ENCODE measurements at places on chromosomes 13 and 19. TPM values are rescaled to one million over a fixed set of nuclear protein-coding genes. Genes with fewer than 3 reads are reported as not detected.

TICAM1 gene
- 8.2 TPM for total RNA-seq

LAIR2 gene
- not detected for total RNA-seq

FPR1 gene
- not detected for total RNA-seq

ZNF254 gene
- 7.2 TPM for total RNA-seq

RNF225 gene
- total RNA-seq = 3.8 TPM

ATP8A2 gene
- total RNA-seq = under 0.01 TPM

GZMM gene
- total RNA-seq = 0.37 TPM

CEACAM4 gene
- not detected for total RNA-seq

SGCG gene
- not detected for total RNA-seq

S1PR5 gene
- total RNA-seq = 3.3 TPM

SOX21 gene
- 6.2 TPM for total RNA-seq

FSD1 gene
- 5.1 TPM for total RNA-seq
